T-helper 17 cell (primary cell): ENCODE measurements at places on chromosomes 7 and 10.
A peak's percentile ranks its signal among the peaks of the same experiment; 100 is the strongest.

DNA sequence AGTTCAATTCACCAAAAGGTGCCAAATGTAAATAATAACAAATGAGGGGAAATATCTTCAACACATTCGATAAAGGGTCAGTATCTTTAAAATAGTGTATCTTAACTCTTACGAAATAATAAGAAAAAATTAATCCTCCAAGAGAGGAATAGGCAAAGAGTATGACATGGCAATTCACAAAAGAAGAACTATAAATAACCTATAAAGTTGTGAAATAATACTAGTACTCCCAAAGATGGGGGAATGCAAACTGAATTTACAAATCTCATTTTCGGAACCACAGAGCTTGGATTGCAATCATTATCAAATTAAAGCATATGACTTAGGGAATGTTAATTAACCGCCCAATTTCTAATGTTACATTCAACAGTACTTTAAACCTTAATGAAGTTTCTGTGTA lies 78.2 kb upstream of the TARP start:
- DNase-seq = no peak
- H3K4me3 ChIP-seq = peak overlapping the region; percentile 90
- H3K4me1 ChIP-seq = peaks cover 21% of the 10 kb centered on the region

DNA sequence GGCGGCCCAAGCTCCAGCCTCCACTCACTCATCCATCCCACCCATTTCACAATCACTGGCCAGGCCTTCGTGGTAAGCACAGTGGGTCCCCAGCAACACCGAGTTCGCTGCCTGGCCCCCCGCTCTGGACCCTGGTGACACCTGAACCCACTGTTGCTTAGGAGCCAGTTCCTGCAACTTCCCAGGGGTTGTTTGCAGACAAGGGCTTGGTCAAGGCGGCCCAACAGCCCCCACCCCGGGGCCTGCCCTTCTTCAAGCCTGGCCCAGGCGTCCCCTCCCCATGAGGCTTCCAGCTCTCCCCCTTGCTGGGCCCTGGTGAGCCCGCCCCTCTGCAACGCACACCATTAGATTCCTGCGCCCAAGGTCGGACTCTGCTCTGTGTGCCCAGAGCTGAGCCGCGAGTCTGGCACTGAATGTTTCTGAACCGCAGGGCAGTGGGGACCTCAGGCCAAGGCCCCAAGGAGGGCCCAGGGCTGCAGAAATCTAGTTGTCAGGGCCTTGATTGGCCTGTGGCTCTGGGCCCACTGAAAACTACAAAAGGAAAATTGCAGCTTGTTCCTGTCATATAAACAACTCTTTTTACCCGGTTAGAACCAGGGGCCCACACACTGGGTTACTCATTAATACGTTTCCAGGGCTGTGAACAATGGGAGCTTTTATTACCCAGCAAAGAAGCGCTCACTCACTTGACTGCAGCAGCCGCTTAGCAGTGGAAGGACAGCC lies 2.1 kb upstream of the COX19 start:
- no peaks in the 10 kb centered on the region for H3K27me3 ChIP-seq
- H3K4me3 ChIP-seq = no peak overlapping the region
- DNase-seq = no peak
- H3K27ac ChIP-seq = no peak overlapping the region
- no peaks in the 10 kb centered on the region for H3K36me3 ChIP-seq

DNA sequence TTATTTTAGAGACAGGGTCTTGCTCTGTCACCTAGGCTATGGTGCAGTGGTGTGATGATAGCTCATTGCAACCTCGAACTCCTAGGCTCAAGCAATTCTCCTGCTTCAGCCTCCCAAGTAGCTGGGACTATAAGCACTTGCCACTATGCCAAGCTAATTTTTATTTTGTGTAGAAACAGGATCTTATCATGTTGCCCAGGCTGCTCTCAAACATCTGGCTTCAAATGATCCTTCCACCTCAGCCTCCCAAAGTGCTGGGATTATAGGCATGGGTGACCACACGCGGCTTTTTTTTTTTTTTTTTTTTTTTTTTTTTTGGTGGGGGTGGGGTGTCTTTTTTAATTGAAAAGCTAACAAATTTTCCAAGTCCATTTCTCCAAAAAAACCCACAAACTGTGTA lies 18.4 kb downstream of the HPS6 start:
- peaks cover 5% of the 10 kb centered on the region for H3K4me1 ChIP-seq
- H3K4me3 ChIP-seq = no peak overlapping the region
- H3K36me3 ChIP-seq = peaks cover 2% of the 10 kb centered on the region

DNA sequence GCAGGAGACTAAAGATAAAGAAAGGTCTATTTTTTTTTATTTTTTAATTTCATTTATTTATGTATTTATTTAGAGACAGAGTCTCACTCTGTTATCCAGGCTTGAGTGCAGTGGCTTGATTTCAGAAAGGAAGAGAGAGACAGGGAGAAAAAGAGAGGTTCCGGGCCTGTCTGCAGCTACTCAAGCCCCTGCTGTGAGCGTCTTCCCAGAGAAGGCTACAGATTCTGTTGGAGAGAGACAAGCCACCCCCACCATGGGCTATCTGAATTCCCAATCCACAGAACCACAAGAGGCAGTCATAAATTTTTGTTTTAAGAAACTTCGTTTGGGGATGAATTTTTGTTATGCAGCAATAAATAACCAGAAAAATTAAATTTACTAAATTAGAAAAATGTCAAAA lies 68.1 kb downstream of the CALN1 start:
- H3K4me1 ChIP-seq = no peaks in the 10 kb centered on the region
- H3K4me3 ChIP-seq = no peak overlapping the region
- no peak for DNase-seq
- peaks cover 3% of the 10 kb centered on the region for H3K36me3 ChIP-seq
- H3K27me3 ChIP-seq = peaks cover 4% of the 10 kb centered on the region
- H3K27ac ChIP-seq = no peak overlapping the region

DNA sequence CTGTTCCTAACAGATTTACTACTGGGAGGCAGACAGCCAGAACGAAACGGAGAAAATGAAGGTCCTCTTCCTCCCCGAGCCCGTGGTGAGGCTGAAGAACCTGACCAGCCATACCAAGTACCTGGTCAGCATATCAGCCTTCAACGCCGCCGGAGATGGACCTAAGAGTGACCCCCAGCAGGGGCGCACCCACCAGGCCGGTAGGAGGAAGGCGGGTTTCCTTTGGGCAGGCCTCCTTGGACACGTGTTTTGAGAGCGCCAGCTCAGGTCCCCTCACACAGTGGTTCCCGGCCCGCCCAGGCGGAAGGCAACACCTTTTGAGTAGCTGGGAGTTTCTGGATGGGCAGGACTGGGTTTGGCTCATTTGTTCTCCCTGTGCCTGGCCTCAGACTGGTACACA lies 474.0 kb upstream of the FOXK1 start:
- no peaks in the 10 kb centered on the region for H3K4me1 ChIP-seq
- H3K4me3 ChIP-seq = no peak overlapping the region
- no peaks in the 10 kb centered on the region for H3K27me3 ChIP-seq
- no peak overlapping the region for H3K27ac ChIP-seq

GRCh38 chr10:25758041-25758457 lies 176.0 kb upstream of the MYO3A start:
- H3K27ac ChIP-seq = no peak overlapping the region
- H3K4me3 ChIP-seq = no peak overlapping the region
- DNase-seq = no peak
- H3K4me1 ChIP-seq = no peaks in the 10 kb centered on the region
- H3K27me3 ChIP-seq = no peaks in the 10 kb centered on the region

DNA sequence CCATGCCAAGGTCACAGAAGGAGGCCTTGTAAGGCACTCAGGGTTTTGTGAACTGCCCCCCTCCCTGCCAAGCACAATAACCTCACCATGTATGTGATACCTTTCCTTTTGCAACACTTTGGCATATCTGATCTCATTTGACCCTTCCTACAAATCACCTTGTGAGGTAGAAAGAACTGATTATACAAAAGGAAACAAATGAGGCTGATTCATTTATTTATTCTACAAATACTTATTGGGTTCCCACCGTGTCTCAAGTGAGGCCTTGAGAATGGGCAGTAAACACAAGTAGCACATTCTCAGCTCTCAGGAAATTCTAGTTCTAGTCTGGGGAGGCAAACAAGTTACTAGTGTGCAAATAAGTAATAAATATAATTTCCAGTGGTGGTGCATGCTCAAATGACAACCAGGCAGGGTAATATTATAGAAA lies 19.6 kb downstream of the PLCE1 start:
- no peak overlapping the region for H3K4me3 ChIP-seq
- DNase-seq = no peak
- no peak overlapping the region for H3K27ac ChIP-seq
- no peaks in the 10 kb centered on the region for H3K36me3 ChIP-seq
- no peaks in the 10 kb centered on the region for H3K4me1 ChIP-seq
- peaks cover 29% of the 10 kb centered on the region for H3K27me3 ChIP-seq

- DNase-seq = no peak
- H3K36me3 ChIP-seq = peaks cover 3% of the 10 kb centered on the region
- H3K4me3 ChIP-seq = peak overlapping the region; percentile 77
- H3K27me3 ChIP-seq = no peaks in the 10 kb centered on the region
Observed at GRCh38 chr7:1101563-1102431, 13.9 kb downstream of the GPER1 start.

DNA sequence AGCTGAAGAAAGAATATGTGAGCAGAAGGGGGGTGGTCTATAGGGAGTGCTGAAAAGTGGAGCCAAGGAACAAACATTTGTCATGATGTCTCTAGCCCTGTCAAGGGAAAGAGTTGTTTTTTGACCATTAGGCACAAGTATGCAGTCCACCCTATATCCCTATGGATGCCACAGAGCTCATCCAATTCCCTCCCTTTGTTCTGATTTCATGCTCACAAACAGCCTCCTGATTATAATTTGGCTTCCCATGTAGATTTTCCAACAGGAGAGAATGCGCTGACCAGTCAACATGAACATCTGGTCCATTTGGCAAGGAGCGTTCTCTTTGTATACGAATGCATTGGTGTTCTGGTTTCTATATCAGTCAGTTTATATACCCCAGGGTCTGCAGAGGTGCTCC lies 12.1 kb upstream of the CEP41 start:
- H3K36me3 ChIP-seq = no peaks in the 10 kb centered on the region
- no peak overlapping the region for H3K27ac ChIP-seq
- H3K27me3 ChIP-seq = peaks cover 7% of the 10 kb centered on the region
- no peak overlapping the region for H3K4me3 ChIP-seq

DNA sequence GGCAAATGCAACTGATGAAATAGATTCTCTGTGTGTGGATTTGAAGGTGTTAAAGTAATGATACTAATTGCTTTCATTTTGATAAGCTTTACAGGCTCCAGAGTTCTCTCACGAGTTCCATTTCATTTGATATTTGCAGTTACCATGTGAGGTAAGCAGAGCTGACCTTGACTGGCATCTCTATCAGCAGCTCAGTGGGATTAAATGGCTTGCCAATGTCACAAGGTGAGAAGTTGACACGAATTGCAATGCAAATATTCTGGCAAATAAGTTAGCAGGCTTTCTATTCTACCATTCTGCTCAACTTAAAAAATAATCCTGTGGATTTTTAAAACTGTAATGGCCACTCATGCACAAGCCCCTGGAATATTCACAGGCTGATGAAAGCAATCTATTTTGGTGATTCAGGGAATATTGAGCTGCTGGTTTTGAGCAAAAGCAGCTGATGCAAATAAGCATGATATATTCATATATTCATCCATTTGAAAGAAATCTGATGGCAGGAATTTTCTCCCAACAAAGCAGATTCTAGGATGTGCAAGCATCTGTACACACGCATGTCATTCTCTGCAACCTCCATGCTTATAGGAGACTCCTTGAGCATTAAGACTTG lies 64.5 kb upstream of the ANKRD1 start:
- no peak for DNase-seq
- H3K4me1 ChIP-seq = peaks cover 2% of the 10 kb centered on the region
- H3K36me3 ChIP-seq = no peaks in the 10 kb centered on the region
- no peak overlapping the region for H3K27ac ChIP-seq
- no peak overlapping the region for H3K4me3 ChIP-seq

DNA sequence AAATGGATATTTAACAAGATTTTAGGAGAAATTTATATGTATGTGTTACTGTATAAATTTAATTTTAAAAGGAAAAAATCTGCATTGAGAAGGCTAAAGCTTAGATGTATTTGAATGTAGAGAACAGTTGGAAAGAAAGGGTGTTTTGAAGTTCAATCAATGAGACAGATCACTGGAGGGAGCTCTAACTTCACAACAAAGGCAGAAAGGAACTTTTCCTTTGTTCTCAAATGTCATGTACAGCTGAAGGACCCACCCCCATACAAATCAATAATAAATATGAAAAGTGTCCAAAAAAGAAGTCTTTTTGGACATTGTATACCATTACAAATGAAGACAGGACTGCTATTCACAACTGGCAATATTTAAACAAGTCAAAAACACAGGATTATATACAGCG lies 403.4 kb downstream of the DNAJB9 start:
- no peaks in the 10 kb centered on the region for H3K27me3 ChIP-seq
- no peaks in the 10 kb centered on the region for H3K36me3 ChIP-seq
- H3K27ac ChIP-seq = no peak overlapping the region
- no peak for DNase-seq
- no peaks in the 10 kb centered on the region for H3K4me1 ChIP-seq

GRCh38 chr7:119132436-119132835 lies 907.9 kb downstream of the ANKRD7 start:
- H3K4me3 ChIP-seq = no peak overlapping the region
- no peaks in the 10 kb centered on the region for H3K27me3 ChIP-seq
- no peaks in the 10 kb centered on the region for H3K36me3 ChIP-seq
- H3K4me1 ChIP-seq = no peaks in the 10 kb centered on the region
- no peak for DNase-seq

DNA sequence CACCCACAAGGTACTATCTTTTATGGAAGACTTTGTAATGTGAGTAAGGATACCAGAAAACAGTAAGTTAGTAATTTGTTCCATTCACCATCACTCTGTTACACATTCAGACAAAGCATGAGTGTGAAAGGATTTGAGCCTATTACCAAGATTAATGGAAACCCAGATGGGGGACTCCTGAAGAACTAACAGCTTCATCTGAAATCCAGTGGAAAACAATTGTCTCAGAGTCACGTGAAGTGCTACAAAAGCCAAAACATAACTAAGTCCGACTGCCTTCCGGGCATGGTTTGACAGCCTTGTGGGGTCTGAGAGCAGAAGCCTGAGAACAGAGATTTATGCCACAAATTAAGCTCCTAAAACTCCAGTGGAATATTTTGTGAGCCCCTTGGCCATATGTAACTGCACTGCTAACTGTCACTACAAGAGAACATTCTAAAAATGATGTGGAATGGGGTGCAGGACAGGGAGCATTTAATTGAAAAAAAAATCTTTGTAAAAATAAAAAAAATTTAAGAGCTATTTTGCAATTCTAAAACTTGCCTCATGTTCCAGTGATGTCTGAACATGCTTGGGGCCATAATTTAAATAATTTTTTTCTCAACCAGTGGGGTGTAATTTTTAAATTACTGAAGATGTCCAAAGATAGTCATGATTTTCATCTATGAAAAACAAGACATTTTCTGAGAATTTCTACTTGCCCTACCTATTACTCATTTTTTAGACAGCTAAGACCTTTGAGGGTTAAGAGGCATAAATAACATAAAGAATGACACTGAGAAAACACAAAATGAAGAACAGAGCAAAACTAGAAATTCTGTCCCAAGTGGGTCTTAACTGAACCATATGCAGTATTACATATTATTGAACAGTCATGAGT lies 555.0 kb downstream of the INHBA start:
- no peaks in the 10 kb centered on the region for H3K36me3 ChIP-seq
- H3K27me3 ChIP-seq = no peaks in the 10 kb centered on the region
- no peak overlapping the region for H3K27ac ChIP-seq
- H3K4me1 ChIP-seq = no peaks in the 10 kb centered on the region
- H3K4me3 ChIP-seq = no peak overlapping the region
- DNase-seq = no peak
